ENCODE measurements at places on chromosomes 11 and 22. TPM values are rescaled to one million over a fixed set of nuclear protein-coding genes. Genes with fewer than 3 reads are reported as not detected.

DNA sequence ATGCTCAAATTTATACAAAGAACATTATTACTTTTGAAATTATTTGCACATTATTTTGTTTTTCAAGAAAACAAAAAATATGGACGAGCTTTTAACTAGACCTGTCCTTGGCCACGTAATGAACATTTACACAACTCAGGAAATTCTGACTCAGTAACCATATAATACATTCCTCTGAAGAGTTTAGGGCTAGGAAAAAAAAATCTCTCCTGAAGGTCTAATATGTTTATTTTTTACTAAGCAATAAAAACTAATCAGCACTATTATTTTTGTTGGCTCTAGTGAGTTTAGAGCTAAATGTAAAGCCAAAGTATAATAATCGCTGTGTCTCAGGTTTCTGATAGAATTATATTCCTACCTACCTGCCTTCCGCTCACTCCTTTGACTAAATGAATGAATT lies 187.5 kb downstream of the SWAP70 start:
- no peaks in the 10 kb centered on the region for H3K4me1 ChIP-seq
- no peak overlapping the region for H3K4me3 ChIP-seq
- peaks cover 7% of the 10 kb centered on the region for H3K36me3 ChIP-seq
- H3K27ac ChIP-seq = no peak overlapping the region
- no peak for DNase-seq

DNA sequence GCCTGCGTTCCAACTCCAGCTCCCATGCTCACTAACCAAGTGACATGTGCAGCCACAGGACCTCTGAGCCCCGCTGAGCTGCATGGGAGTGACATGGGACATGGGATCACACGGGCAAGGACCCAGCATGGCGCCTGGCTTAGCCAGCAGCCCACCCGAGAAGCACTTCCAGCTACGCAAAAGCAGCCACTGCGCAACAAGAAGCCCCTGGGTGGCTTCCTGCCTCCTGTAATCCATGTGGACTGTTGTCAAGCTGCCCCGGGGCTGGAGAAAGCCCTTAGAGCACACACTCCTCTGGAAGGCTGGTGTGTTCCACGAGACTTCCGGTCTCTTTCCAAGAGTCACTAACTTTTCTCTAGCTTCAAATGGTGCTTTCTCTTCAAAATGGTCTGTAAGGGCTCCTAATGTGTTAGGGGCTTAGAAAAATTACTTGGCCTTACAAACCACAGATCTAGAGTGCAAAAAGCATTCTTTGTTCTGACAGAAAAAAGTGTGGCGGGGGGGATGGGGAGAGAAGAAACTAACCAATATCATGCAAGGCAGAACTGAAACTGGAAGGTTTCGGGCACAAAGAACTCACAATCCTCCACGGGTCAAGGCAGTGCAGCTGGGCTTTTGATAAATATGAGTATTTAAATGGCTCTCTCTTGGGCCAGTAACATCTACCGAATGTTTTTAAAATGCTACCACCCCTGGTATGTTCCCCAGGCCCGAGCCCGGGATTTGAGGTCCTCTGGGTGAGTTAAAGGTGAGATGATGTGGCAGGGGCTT lies 5.5 kb downstream of the C11orf24 start:
- H3K36me3 ChIP-seq = peaks cover 26% of the 10 kb centered on the region
- H3K27me3 ChIP-seq = no peaks in the 10 kb centered on the region
- peaks cover 21% of the 10 kb centered on the region for H3K4me1 ChIP-seq
- DNase-seq = no peak

DNA sequence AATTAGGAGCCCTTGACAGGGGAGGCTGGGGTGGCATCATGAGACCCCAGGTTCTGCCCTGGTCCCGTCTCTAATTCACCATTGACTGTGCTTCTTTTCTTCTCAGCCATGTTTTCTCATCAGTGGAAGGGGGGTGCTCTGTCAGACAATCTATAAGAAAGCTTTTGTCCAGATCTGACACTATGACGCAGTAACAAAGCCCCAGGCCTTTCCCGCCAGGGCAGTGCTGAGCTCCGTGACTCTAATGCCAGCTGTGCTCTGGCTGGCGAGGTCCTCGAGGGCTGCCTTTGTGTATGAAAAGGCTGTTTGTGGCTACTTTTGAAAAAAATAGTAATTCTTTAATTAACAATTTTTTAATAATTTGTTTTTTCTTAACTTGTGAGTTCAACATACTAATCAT lies 3.2 kb downstream of the CD6 start:
- peaks cover 52% of the 10 kb centered on the region for H3K4me1 ChIP-seq
- no peaks in the 10 kb centered on the region for H3K27me3 ChIP-seq
- DNase-seq = peak; percentile 67
- H3K27ac ChIP-seq = peak overlapping the region; percentile 98
- peak overlapping the region; percentile 87 for H3K4me3 ChIP-seq
- H3K36me3 ChIP-seq = peaks cover 70% of the 10 kb centered on the region

DNA sequence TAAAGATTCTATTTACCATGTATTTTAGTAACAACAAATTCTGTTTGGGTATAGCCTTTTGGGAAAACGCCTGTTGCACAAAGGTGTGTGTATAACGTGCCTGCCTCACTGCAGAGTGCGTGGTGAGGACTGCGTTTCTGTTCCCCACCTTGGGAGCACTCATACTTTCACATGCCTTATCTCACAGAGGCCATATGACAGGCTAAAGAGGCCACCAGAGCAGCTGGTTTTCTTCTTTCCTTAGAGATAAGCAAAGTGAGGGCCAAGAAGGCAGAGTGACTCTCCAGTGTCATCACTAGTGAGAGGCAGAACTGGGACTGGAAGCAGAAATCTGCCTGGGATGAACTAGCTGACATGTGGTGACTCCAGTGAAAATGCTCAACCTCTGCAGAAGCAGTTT lies 369.2 kb upstream of the NARS2 start:
- no peaks in the 10 kb centered on the region for H3K36me3 ChIP-seq
- H3K4me3 ChIP-seq = no peak overlapping the region
- DNase-seq = no peak
- H3K27me3 ChIP-seq = peaks cover 6% of the 10 kb centered on the region
- no peaks in the 10 kb centered on the region for H3K4me1 ChIP-seq
- no peak overlapping the region for H3K27ac ChIP-seq

GRCh38 chr11:44335919-44336318 lies 26.0 kb upstream of the ALX4 start:
- H3K27ac ChIP-seq = no peak overlapping the region
- H3K4me3 ChIP-seq = no peak overlapping the region
- DNase-seq = no peak
- peaks cover 36% of the 10 kb centered on the region for H3K27me3 ChIP-seq
- H3K36me3 ChIP-seq = no peaks in the 10 kb centered on the region

- H3K36me3 ChIP-seq = no peaks in the 10 kb centered on the region
- no peaks in the 10 kb centered on the region for H3K4me1 ChIP-seq
- no peaks in the 10 kb centered on the region for H3K27me3 ChIP-seq
- DNase-seq = no peak
- no peak overlapping the region for H3K27ac ChIP-seq
Measured at GRCh38 chr11:100397401-100397800, 289.7 kb upstream of the ARHGAP42 start.

- no peaks in the 10 kb centered on the region for H3K36me3 ChIP-seq
- no peaks in the 10 kb centered on the region for H3K4me1 ChIP-seq
- DNase-seq = peak; percentile 6
Measured at GRCh38 chr11:2691991-2692875, 7.6 kb downstream of the KCNQ1OT1 start.

DNA sequence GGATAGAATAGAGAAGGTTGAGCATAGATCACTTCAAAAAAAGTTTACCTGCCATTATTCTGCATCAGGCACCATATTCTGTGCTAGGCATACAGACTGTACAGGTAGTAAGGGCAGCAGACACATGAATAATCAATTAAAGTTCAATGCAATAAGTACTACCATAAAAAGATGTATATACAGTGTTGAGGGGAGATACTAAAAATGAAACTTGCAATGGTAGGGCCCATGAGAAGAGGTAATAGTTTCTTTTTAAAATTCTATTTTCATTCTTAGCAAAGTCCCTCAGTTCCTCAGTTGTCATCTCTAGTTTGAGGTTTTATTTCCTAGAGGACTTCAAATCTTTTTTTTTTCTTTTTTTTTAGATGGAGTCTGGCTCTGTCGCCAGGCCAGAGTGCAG lies 819.9 kb downstream of the FAM181B start:
- DNase-seq = no peak
- no peak overlapping the region for H3K4me3 ChIP-seq
- no peaks in the 10 kb centered on the region for H3K27me3 ChIP-seq
- H3K36me3 ChIP-seq = no peaks in the 10 kb centered on the region
- no peaks in the 10 kb centered on the region for H3K4me1 ChIP-seq
- H3K27ac ChIP-seq = no peak overlapping the region

GRCh38 chr11:32884770-32885384 lies 7.7 kb upstream of the QSER1 start:
- no peaks in the 10 kb centered on the region for H3K27me3 ChIP-seq
- peak; percentile 17 for DNase-seq
- H3K4me3 ChIP-seq = no peak overlapping the region

GRCh38 chr22:27111796-27112672 lies 454.6 kb downstream of the MIAT start:
- H3K4me1 ChIP-seq = no peaks in the 10 kb centered on the region
- H3K36me3 ChIP-seq = no peaks in the 10 kb centered on the region
- peaks cover 16% of the 10 kb centered on the region for H3K27me3 ChIP-seq
- no peak for DNase-seq

DNA sequence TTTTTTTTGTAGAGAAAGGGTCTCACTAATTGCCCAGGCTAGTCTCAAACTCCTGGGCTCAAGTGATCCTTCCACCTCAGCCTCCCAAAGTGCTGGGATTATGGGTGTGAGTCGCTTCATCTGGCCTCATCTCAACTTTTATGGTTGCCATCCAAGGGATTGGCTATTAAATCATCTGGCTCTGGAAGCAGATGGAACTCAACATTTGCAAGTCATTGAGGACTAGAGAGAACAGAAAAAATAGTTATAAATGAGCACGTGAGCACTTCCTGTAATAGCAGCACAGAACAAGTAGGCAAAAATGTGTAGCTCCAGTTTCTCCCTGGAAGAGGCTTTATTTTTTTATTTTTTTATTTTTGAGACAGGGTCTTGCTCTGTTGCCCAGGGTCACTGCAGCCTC lies 22.3 kb upstream of the PATL1 start:
- H3K36me3 ChIP-seq = no peaks in the 10 kb centered on the region
- no peaks in the 10 kb centered on the region for H3K4me1 ChIP-seq
- no peak overlapping the region for H3K27ac ChIP-seq
- no peak overlapping the region for H3K4me3 ChIP-seq

GRCh38 chr11:75325713-75326438 lies 25.6 kb downstream of the ARRB1 start:
- peak; percentile 87 for DNase-seq
- peaks cover 3% of the 10 kb centered on the region for H3K36me3 ChIP-seq
- peak overlapping the region; percentile 33 for H3K4me3 ChIP-seq
- peak overlapping the region; percentile 51 for H3K27ac ChIP-seq

GRCh38 chr11:65119670-65119995 lies 2.1 kb upstream of the ZNHIT2 start:
- peaks cover 61% of the 10 kb centered on the region for H3K36me3 ChIP-seq
- H3K4me1 ChIP-seq = peaks cover 53% of the 10 kb centered on the region

DNA sequence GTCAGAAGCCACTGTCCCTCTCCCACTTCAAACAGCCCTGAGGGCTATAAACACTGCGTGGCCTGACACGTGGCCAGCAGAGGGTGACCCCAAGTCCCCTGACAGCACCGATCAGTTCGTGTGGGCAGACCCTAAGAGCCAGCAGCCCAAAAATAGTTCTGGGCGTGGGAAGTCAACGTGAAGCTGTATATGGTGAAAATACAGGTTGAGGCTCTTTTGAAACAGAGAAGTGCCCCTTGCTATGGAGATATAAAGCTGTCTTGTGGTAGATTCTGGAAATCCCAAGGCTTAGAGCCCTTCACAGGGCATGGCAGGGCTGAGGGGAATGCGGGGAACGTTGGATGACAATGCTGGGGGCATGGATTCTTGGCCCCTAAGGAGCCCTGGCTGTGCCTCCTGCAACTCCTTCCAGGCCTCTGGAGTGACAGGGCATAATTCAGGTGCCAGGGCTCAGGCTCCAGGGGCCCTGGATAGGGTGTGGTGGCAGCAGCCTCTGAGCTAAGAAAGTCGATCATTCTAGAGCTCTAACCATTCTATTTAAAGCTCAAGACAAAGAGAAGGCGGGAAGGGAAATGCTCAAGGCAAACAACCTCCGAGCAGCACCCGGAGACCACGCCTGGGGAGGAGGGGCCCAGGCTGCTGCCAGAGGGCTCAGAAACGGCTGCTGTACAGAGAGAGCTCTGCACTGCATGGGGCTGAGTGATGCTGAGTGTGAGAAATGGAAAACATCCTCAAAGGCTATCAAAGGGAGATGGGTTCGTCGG lies 60.4 kb upstream of the CD5 start:
- H3K4me1 ChIP-seq = peaks cover 72% of the 10 kb centered on the region
- peak overlapping the region; percentile 91 for H3K27ac ChIP-seq
- peaks cover 54% of the 10 kb centered on the region for H3K36me3 ChIP-seq
- peak overlapping the region; percentile 64 for H3K4me3 ChIP-seq
- H3K27me3 ChIP-seq = no peaks in the 10 kb centered on the region

GRCh38 chr22:37762389-37762836 lies 45.3 kb upstream of the GCAT start:
- no peak overlapping the region for H3K27ac ChIP-seq
- H3K27me3 ChIP-seq = no peaks in the 10 kb centered on the region
- DNase-seq = no peak
- peaks cover 9% of the 10 kb centered on the region for H3K36me3 ChIP-seq
- H3K4me1 ChIP-seq = no peaks in the 10 kb centered on the region
- H3K4me3 ChIP-seq = no peak overlapping the region

DNA sequence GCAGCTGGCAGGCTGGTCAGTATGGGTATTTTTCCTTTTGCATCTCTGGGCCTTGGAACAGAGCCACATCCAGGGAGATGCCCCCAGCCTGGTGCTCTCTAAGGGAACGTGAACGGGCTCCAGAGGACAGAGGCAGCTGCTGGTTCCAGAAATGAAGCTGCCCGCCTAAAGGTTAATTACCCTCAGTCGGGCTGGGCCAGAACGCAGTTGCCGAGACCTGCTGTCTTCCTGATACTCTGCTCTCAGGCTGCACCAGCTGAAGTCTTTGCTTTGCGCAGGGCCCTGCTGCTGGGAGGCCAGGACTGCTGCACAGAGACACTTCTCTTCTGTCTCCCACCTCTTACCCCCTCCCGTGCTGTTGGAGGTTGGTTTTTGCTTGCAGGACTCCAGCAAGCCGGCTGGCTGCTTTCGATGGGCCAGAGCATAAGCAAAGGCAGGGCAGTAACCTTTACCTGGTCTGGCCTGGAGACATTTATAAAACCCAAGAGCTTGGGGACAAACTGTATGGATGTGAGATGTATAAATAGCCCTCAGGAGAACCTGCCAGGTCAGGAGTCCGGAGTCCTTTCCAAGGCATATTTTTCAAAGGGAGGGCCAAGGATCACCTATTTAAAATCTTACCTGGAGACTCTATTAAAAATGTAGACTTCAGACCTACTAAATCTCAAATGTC lies 197.1 kb downstream of the GRIK4 start:
- no peaks in the 10 kb centered on the region for H3K4me1 ChIP-seq
- no peaks in the 10 kb centered on the region for H3K36me3 ChIP-seq
- DNase-seq = no peak
- peaks cover 12% of the 10 kb centered on the region for H3K27me3 ChIP-seq
- H3K4me3 ChIP-seq = no peak overlapping the region
- no peak overlapping the region for H3K27ac ChIP-seq

The MS4A12 gene
- total RNA-seq = not detected

The RTN4RL2 gene
- 0.39 TPM for total RNA-seq

The CCND1 gene
- total RNA-seq = 0.50 TPM

The LYVE1 gene
- total RNA-seq = not detected

The MRPL48 gene
- 52.0 TPM for total RNA-seq

The DMC1 gene
- 16.3 TPM for total RNA-seq

The NOX4 gene
- not detected for total RNA-seq

The KRTAP5-8 gene
- not detected for total RNA-seq

The NPTXR gene
- total RNA-seq = 1.3 TPM

The MDK gene
- 3.0 TPM for total RNA-seq

The HTR3B gene
- total RNA-seq = not detected

The PES1 gene
- total RNA-seq = 137 TPM

The KRTAP5-11 gene
- total RNA-seq = not detected

The ARHGAP20 gene
- total RNA-seq = 0.46 TPM

The GNG3 gene
- total RNA-seq = not detected

The HTATIP2 gene
- 60.4 TPM for total RNA-seq

Measured in activated CD4-positive, alpha-beta T cell treated with anti-CD3 and anti-CD28 coated beads for 36 hours (primary cell).